ENCODE measurements at places on chromosomes 12 and 14.

DNA sequence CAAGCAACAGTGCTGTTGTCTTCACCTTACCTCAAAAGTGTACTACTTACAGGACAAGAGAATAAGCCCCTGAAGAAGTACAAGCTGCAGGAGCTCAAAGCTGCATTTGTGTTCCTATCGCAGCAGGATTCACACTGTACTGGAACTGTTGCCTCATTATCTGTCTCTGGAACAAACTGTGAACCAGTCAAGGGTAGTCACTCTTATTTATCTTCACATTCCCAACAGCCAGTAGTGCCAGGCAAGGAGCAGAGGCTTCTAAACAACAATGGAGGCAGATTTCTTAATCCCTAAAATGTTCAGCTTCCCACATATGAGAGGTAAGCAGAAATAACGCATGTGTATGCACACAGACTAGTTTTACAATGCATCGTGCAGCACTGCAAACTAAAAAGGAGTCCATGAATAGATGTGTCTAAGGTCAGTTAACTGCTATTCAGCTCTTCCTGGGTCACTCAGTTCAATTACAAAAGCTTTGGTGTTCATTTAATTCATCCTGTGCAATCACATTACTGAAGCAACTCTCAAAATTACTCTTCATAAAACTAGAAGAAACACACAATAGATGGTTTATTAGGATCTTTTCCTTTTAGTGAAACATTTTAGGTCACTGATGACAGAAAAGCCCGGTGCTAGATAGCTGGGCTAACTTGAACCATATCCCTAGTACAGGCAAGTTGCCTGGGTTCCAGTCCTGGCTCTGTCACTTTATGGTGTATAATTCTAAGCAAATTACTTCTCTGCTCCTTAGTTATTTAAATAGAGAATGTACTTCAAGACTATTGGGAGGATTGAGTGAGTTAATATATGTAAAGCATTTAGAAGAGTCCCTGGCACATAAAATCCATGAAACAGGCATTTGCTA lies 2.7 kb downstream of the APPL2 start:
- no peak for DNase-seq

GRCh38 chr14:34324363-34324795 lies 137.7 kb downstream of the SPTSSA start:
- peak; percentile 56 for DNase-seq

GRCh38 chr12:49875115-49875720 lies 28.5 kb downstream of the FAIM2 start:
- DNase-seq = no peak

GRCh38 chr12:127810041-127810440 lies 456.9 kb upstream of the TMEM132C start:
- DNase-seq = no peak

DNA sequence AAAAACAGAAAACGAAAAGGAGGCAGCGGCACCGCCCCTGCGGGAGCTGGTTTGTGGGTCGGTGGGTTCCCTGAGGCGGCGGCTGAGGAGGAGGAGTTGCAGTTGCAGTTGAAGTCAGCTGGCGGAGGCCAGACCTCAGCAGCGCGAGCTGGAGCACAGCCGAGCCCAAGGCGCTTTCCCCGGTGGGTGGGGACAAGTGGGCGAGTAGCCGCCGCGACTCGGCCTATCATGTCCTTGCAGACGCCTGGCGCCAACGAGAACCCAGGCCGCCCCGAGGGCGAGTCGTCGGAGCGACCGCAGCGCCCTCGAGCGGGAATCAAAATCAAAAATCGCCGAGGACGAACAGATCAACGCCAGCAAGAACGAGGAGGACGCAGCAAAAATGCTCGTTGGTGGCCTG lies 12.7 kb upstream of the CLEC1A start:
- no peak for DNase-seq
